ENCODE measurements at places on chromosomes 5 and 9.

DNA sequence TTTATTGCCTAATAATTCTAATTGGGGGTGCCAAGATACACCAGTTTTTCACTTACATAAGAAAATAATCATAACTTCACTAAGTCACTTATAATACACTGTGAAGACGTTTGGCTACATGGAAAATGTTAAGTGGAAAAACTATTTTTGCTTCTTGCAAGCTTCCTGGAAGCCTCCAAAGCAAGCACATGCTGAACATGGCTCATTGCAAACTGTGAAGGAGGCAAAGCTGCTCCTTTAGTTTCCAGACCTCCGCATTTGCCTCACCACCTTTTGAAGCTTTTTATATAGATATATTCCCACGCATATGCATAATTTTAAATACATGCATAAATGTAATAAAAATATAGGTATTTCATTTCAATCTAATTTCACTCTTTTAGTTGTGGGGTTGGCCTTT is 285.6 kb upstream of the PRDM9 start:
- DNase-seq = no peak

DNA sequence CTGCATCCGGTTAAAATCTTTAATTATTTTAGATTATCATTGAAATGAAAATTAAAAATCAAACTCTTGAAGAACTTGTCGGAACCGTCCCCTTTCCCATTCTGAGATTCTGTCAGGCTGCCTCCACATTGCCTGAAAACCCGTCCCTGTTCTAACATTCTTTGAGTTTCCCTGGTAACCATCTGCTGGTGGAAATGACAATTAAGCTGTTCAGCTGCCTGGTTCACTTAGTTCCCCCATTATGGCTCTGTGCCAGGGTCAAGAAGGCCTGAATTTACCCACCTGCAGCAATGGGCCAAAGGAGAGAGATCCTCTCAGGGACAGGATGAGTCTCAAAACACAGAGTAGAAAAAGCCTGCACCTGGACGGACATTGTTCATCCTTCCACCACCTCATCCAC is 11.8 kb upstream of the TCOF1 start:
- no peak for DNase-seq

DNA sequence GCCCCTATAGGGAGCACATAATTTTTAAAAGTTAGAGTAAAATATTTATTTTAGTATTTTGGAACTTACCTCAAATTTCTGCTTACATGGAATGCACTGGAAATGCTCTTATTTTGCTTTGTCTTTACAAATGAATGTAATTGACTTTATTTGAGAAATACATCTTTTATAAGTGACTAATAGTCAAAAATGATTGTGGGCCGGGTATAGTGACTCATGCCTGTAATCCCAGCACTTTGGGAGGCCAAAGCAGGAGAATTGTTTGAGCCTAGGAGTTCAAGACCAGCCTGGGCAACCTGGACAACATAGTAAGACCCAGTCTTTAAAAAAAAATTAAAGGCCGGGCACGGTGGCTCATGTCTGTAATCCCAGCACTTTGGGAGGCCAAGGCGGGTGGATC is 5.8 kb downstream of the HMGCR start:
- no peak for DNase-seq

DNA sequence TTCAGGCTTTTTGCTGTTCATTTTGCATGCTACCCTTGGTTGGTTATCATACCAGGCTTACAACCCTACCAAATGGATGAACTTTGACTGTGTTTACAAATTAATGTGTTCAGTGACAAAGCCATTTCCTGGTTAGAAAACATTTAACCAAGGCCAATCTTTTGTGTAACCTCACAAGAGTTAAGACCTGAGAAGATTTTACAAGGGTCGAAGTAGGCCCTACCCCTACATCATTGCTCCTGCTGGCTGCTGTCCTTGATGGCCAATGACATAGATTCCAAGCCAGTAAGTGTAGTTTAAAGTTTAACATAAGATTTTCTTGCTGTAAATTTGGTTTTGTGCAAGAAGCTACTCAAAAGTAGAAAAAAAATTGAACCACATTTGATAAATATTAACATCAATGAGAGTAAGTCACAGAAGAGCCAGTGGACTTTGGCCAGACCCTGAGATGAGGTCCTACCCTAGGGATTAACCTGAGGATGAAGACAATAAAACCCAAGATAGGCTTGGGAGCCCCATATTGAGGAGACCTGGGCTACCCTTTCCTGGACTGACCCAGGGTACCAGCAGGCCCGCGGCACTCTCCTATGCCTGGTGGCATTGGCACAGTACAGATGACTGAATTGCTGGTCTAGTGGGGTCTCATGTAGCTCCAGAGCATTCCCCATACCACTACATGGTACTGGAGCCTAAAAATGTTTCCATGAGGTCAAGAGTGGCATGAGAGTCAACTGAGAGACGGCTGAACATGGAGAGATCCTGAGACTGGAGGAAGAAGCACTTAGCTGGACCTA is 8.3 kb downstream of the C1QTNF3 start:
- DNase-seq = no peak

DNA sequence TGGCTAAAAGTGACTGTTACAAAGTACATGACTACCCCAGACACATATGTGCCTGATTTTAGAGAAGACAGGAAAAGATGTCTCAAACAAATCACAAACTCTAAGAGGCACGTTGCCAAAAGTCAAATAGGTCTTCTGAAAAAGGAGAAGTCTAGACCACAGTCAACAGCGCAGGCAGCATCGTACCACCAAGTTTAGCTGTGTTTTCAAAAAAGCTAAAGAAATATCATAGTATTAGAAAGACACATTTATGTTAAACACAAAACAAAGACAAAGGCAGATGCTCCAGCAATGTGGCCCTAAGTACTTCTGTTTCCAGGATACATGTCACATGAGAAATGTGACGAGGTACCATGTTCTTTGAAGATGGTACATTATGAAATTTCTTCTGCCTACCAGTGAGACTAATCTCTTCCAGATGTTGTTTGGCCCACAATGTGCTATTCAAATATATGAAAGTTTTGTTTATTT is 43.5 kb downstream of the LPAR1 start:
- no peak for DNase-seq

DNA sequence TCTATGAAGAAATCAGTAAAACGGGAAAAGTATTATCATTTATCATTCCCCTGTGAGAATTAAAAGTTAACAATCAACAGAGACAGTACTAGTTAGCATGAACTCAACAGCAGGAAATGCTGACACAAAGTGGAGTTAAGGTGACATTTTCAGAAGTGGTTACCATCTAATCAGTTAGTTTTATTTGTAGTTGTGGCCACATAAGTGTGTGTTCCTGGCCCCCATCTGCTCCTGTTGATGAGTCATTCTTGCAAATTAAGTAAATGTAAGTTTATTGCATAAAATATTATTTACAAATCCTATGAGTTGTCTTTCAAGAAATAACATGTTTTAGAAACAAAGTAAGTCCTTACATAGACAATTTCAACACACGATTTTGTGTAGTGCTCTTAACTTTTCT is 8.9 kb upstream of the BNC2 start:
- no peak for DNase-seq

DNA sequence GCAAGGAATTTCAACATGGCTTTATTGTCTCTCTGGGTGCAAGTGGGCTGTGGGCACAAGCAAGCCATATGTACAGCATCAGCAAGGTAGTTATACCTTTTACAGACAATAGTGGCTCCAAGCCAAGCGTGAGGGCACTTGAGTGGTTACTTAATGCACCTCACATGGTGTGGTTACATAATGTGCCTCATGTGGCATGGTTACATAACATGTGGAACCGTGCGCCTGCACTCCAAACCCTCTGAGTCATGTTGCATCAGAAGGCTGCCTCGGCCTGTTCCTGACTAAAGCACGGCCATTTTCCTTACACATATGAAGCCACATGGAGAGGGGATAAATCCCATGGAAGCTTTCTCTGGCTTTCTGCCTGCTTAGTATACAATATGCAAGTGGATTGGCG is 150.9 kb downstream of the OSTF1 start:
- no peak for DNase-seq

DNA sequence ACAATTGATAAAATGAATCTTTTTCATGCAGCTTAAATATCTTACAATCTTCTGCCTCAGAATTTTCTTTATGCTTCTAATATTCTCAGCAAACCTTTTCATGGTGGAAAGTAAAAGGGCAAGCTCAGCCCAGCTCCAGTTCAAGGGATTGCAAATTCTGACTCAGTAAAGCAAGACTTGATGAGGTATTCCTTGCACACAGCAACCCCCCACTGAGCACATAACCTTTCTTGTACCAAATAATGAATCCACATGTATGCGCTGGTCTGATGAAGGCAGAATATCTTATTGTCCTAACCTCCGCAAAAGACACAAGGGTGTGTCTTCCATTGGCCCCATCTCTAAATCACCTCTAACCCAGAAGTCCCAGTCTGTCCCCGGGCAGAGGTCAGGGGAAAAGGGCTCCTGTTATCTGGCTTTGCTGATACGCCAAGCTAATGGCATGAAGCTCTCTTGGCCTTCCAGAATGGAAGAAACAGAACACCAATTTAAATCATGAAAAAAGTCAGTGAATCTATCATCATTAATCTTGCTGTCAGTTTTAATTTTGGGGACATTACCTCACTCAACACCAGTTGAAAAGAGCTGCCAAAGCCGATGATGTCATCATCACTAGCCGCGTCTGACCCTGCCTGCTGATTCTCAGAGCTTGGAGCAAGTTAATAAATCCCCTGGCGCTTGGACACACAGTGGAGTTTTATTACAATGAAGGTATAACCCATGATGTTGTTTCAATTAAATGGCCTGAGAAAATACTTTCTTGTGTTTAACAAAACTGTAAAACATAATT is 592.5 kb upstream of the CLINT1 start:
- peak; percentile 77 for DNase-seq

DNA sequence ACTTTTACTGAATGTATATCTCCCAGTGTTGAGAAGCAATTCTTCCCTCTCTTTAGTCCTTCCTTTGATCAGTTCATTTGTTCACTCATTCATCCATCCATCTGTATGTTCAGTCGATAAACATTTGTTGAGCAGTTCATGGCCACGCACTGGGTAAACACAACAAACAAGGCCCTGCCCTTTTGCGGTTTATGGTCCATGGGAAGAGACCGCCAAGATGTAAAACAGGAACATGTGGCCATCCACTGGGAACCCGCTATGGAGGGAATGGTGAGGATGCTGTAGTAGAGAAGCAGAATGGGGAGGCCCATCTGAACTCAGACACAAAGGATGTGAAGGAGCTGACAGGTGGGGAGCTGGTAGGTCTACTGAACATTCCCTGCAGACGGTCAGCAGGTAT is 102.7 kb upstream of the SPRY4 start:
- no peak for DNase-seq

- DNase-seq = no peak
Observed at GRCh38 chr9:86893811-86894490, 53.4 kb downstream of the GAS1 start.

DNA sequence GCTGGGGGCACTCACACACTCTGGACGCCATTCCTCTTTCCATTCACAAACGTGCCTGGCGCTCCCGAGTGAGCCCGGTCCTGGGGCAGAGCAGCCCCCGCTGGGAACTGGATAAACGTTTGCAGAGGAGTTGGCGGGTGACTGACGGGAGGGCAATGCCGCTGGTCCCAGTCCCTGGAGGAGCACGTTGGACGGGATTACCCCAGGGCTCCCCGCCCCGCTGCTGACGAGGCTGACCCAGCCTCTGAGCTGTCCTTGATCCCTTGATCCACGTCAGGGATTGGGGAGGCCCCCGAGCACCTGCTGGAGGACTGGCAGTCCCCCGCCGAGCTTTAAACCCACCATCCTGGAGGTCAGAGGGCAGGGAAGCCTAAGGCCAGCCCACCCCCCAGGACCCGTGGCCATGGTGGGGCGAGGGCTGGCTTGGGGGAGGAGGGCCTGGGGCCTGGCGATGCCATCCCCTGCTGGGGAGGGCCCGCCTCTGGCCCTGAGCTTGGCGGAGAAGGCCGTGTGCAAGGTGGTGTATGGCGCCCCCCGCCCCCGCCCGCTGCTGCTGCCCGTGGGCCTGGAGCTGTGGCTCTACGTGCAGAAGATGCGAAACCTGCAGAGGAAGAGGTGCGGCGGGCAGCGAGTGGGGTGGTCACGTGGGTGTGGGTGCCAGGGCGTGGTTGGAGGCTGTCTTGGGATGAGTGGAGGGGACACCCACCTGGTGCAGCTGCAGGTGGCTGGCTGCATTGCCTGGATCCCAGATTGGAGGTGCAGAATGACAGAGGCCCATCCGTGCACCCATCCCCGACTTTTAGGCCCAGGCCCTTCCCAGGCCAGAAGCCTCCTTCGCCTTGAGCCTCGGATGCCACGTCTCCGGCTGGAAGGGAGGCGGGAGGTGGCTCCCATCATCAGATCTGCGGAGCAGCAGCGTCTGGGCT is 4.5 kb downstream of the GPSM1 start:
- DNase-seq = no peak
